ENCODE measurements at places on chromosomes 4 and X.

DNA sequence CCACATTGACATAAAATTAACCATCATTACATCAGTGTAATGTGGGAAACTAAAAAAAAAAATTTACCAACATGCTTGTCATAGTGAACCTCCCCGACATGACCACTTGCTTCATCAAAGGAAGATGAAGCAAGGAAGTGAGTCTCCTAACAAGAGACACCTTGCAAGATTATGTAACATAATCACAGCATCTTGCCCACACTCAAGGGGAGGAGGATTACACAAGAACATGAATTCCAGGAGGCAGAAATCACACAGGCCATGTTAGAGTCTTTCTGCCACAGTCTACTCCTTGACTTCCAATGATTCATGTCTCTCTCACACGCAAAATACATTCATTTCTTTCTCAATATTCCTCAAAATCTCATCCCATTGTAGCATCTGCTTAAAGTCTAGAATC, 93.3 kb downstream of the AKAP4 start:
- no peak for DNase-seq

DNA sequence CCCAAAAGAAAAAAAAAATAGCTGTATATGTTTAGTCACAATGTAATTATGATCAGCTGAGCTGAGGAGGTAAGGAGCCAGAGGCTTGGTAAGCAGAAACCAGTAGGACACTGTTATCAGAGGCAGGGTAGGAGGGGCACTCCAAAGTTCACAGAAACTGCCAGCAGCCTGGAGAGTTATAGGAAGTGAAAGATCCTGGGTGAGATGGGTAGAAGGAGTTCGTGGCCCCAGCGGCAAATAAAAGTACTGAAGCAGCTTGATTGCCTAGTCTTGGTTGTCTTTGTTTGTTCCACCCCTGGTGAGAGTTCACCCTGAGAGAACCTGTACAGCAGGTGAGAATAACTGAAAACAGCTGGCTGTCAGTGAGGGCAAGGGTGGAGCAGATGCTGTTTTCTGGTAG, 340.8 kb downstream of the ADGRL3 start:
- no peak for DNase-seq

DNA sequence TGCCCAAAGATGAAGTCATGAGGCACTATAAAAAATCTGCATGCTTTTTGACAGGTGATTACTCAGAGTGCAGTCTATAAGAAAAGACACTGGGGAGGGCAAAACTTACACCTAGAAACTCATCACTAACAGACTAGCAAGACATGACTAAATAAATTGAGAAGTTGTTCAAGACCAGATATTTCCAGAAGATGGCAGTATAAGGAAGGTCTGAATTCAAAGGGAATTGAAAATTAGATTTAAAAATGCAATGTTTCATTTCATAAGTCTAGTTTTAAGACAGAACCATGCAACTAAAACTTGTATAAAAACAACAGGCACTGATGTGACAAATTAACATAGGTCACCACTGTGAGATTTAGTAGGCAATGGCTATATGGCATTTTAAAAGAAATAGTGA, 232.5 kb upstream of the POF1B start:
- no peak for DNase-seq

GRCh38 chrX:73766431-73766795, 203.4 kb downstream of the CHIC1 start:
- DNase-seq, result no peak

DNA sequence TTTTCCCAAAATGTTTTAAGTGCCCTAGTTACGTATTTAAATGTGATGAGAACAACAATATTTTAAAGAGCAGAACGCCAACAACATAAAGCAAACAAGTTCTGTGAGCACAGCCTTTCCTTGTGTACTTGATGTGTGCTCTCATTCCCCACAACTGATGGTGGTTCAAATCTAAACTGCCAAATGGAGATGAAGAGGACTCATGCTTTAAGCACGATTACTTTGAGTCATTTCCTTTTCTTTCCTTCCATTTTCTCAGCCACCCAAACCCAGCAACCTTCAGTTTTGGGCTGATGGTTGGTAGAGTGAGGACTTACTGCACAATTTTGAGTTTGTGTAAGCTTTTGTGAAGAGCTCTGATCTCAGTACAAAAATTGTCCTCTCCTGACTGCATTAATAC, 1.7 kb downstream of the NSD2 start:
- DNase-seq, result no peak

GRCh38 chr4:23889391-23889790, 456 bp downstream of the PPARGC1A start:
- peak; percentile 39 for DNase-seq

DNA sequence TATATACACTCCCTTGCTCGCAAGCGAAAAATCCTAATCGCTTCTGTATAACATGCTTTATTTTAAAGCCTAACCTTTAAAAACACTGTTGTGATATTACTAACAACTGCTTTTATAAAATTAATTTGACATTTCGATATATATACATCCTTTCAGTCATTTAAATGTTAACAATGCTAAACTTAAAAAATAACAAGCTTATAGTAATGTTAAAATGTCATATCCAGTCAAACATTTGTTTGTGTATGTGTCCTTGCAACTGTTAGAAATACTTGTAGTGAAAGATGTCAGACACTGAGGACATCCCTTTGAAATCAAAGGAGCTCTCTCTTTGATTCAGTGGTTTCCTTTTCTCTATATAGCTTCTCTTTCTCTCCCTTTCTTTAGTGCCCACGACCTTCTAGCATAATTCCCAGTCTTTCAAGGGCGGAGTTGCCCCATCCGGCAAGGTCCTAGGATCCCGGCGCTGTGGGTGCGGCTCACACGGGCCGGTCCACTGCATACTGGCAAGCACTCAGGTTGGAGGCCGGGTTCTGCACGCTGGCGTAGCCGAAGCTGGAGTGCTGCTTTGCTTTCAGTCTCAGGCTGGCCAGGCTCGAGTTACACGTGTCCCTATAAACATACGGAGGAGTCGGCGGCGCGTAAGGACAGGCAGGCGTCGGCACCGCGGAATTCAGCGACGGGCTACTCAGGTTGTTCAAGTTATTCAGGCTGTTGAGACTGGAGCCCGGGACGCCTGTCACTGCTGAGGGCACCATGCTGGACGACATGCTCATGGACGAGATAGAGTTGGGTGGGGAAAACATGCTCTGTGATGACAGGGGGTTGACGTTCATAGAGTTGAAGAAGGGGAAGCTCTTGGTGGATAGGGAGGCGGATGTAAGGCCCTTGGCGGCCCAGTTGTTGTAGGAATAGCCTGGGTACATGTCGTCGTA, 5.0 kb downstream of the PITX2 start:
- DNase-seq, result no peak

DNA sequence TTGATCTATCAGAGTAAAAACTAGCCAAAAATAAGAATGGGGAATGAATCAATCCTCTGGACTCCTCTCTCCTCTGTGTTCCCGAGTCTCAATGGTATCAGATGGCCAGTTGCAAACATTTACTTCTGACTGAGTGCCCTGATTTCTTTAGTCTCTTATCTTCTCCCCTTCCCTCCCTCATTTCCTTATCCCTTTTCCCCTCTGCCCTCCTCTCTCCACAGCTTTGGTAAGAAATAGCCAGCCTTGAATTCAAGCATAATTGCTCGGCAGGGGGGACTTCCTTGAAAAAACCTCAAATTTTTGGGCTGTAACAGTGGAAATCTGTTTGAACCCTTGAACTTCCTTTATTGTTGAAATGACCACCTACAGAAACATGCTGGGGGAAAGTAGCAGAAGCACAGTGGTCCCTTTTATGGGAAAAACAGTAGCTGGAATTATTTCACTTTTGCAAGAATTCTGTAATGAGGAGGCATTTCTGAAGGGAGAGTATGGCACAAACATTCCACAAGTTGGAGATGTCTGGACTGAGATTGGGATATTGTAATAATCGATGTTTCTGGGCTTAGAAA, 40.3 kb downstream of the NHS start:
- no peak for DNase-seq

DNA sequence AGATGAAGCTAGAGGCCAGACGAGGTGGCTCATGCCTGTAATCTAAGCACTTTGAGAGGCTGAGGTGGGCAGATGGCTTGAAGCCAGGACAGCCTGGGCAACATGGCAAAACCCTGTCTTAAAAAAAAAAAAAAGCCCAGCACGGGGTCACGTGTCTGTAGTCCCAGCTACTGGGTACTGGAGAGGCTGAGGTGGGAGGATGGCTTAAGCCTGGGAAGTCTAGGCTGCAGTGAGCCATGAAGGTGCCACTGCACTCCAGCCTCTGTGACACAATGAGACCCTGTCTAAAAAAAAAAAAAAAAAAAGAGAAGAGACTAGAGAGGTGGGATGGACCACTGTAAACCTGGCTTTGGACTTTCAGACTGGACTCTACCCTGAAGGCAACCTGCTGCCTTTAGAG, 10.7 kb upstream of the LRBA start:
- no peak for DNase-seq

- DNase-seq, result no peak
These were observed 56.9 kb upstream of the SMIM10 start for GRCh38 chrX:134933911-134934310.

- DNase-seq, result no peak
These were observed 92.3 kb downstream of the KCNIP4 start for GRCh38 chr4:21856301-21856700.

- DNase-seq, result no peak
These were observed 54.8 kb downstream of the FGFBP1 start for GRCh38 chr4:15883610-15884243.

- DNase-seq, result no peak
These were observed 475.5 kb upstream of the ADGRL3 start for GRCh38 chr4:60724623-60725022.

DNA sequence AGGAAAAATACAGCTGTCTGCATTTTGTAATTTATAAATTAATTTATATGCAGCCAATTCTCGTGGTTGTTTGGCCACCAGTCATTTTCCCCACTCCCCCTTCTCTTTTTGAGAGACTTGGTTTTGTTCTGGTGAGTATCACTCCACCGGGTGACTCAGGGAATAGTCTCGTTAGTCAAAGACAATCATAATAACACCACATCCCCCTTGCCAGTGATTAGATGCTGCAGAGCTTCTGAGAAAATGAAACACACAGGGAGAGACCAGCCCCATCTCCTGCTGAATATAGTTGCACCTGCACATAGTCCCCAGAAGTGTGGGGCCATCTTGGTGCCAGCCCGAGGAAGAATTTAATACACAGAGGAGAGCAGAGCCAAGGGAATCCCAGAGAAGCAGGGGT, 8.0 kb upstream of the FNIP2 start:
- DNase-seq, result no peak

DNA sequence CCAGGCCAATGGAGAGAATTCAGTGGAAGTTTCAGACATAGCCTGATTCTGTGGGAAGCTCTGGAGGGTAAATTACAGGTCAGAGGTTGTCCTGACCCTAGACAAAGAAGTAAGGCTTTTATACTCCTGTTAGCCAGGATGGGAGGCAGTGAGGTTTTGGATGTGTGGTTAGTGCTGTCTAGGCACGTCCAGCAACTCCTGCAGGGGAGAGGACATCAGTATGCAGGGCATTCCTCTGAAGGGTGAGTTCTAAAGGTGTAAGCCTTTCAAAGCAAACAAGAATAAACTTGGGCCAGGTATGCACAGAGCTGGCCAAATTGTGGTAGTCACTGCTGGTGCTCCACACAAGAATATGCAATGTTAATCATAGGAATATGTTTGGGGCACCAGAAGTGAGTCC, 562.5 kb downstream of the CCSER1 start:
- DNase-seq, result no peak

DNA sequence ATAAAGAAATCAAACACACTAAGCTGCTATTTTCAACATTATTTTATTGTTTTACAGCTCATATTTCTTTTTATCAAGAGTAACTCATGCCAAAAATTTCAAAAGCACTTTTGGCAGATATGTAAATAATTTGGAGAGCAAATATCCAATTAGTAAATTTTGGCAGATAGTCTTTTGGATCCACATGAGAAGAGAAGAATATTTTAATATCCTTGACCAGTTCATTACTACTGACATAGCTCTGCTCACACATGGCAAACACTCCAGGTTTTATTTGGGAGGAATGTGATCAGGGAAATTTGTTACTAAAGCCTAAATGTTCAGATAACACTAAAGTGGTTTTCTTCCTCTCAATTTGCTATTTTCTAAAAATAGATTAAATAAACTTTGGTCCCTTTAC, 1054.3 kb downstream of the FAT4 start:
- DNase-seq, result no peak

Data from skin of body (tissue), 3 donors.